ENCODE measurements at places on chromosomes 6 and 20.

GRCh38 chr6:41247288-41247865, 19.2 kb downstream of the TREML4 start:
- no peak for DNase-seq

DNA sequence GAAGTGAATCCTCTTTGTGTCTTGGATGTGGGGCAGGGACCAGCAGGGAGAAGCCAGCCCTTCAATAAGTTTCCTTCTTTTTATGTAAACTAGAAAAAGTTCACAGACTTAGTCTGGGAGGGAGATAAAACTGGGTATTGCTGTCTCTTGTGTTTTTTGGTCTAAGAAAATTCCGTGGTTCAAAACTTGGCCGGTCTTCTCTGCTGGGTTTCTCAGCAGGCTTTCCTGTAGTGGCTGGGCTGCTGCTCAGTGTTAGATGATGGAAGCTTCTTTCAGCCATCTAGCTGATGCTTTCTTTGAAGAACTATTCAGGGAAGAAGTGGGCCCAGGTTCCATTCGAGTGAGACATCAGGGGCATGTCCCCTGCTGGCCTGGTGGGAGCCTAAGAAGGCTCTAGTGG, 70.7 kb upstream of the SCP2D1 start:
- DNase-seq, result peak; percentile 76

GRCh38 chr20:47272893-47273590, 83.5 kb downstream of the ZMYND8 start:
- peak; percentile 72 for DNase-seq

GRCh38 chr20:58923117-58923712, 57.8 kb upstream of the NELFCD start:
- DNase-seq, result no peak

GRCh38 chr6:108592371-108593337, 31.9 kb downstream of the FOXO3 start:
- peak; percentile 87 for DNase-seq

GRCh38 chr20:47682028-47682783, 103.1 kb downstream of the SULF2 start:
- DNase-seq, result no peak

DNA sequence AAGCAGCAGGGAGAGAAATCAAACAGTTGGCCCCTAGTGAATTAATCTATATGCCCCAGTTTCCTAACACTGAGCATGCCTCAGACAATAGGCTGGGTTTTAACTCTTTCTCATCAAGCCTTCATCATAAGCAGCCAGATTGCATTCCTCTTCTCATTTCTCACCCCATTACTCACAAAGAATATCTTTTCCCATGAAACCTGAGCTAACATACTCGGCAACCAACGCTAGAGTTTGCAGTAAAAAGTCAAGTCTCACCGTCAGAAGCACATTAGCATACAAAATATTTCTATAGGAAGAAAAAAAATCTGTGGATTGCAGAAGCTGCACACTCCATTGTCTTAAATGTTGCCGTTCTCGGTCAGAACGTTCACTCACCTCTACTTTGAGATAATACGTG, 429.9 kb upstream of the ARID1B start:
- DNase-seq, result peak; percentile 3

DNA sequence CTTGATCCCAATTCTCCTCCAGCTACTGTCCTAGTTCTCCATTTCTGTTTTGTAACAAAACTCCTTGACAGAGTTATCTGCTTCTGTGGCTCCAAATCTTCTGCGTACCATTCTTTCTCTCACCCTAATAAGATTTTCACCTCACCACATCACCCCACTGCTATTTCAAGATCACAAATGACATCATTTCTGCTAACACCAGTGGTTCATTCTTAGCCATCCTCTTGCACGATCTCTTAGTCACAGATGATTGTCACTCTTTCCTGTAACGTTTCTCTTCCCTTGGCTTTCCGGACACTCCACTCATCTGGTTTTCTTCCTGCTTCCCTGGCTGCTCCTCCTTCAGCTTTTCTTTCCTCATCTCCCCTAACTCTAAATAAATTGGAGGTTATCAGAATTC, 56.8 kb upstream of the FABP7 start:
- peak; percentile 42 for DNase-seq

GRCh38 chr6:10578723-10579122, 57.6 kb downstream of the GCNT2 start:
- DNase-seq, result no peak

DNA sequence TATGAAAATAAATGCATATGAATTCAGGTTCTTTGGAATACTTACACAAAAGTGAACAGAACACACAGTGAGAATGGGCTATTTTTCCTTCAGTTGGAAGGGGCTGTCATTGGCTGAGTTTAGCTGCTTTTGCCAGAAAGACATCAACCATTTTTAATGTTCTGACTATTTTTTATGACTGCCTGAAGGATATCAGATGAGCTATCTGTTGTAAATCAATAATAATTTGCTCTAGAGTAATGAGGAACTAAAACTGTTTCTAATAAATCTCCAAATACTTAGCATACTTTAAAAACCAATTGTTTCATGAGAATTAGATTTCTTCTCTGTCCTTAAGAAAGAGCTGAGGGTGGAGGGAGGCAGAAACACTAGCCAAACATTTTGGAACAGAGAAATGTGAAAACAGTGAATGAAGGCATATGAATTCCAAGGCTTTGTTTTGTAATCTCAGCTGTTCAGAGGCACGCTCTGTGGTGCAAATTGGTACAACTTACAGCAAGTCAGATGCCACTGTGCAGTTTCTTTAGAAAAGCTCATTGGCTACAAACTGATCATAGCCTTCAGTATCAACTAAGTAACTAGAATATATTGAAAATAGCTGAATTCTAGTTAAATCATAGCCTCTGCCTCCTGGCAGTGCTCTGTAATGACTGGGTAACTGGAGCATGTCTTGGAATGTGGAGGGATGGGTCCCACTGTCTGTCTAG, 228.9 kb upstream of the JAG1 start:
- no peak for DNase-seq

- DNase-seq, result no peak
These were observed 14.1 kb upstream of the PFDN4 start for GRCh38 chr20:54193817-54194216.

- no peak for DNase-seq
These were observed 3.5 kb downstream of the CST9 start for GRCh38 chr20:23602241-23602640.

DNA sequence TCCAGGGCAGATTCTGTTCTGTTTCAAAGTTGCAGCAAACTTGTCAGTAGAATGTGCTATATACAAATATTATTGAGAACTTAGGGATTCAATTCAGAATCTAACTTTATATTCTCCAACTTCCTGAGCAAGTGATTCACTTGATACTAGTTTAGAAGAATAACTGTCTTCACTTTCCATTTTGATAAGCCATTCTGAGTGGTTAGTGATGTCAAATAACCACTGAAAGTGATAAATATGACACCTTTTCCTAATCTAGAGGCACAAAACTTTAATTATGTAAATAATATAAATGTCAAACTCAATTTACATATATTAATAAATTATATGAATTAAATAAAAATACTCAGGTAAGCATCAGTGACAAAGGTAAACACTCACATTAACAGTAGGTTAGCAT, 20.5 kb upstream of the SIM1 start:
- no peak for DNase-seq

DNA sequence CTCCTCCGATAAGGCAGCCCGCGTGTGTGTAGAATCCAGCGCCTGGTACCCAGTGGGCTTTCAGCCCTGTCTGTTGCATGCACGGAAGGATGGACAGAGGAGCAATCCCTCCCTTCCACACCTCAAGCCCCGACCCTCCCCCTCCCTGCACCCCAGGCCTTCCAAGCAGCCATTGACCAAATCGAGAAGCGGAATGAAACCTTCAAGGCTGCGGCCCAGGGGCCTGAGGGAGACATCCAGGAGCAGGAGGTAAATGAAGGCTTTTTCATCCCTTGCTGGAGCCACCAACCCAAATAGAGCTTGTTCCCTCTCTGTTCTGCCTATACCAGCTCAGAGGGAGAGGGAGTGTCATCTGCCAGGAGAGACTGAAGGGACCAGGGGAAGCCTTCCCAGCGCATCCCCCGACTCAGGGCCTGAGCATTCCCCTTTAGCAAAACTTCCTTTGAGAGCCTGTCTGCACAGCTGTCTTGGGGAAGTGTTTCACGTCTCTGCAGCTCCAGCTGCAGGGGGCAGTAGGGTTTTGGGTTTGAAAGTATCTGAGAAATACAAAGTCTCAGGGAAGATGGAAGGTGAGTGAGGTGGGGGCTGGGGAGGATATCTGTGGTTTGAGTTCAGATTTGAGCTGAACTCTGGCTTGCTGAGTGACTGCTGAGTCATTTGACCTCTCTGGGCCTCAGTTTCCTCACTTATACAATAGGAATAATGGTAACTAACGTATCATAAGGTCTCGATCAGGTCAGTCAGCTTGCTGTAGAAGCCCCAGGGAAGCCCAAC, 16.1 kb downstream of the FGD2 start:
- DNase-seq, result peak; percentile 63

DNA sequence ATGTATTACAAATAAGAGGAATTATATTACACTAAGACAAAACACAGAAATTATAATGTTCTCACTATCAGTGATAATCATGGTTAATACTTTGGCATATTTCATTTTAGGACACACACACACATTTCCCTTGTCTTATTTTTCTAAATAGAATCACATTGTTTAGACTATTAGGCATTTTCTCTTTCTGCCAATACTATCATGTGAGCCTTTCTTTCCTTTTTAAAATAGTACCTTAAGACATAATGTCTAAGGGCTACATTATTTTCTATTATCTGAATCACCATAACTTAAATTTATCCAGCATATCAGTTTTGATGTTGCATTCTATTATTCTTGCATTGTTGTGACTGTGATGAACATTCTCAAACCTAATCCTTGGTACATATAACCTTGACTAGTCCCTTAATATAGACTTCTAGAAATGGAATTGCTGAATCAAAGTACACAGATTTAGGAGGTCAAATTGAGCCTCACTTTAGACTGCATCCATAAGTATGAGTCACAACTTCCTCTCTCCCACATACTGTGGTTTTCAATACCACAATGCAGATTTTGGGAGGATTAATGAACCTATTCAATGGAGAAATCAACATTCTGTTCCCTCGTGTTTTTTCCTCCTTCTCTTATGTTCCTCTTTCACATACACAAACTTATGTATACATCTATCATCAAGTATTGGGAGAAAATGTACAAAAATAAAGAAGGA, 212.6 kb downstream of the MOXD1 start:
- peak; percentile 85 for DNase-seq

- DNase-seq, result no peak
These were observed 160.5 kb upstream of the GRIK2 start for GRCh38 chr6:101232961-101233360.

DNA sequence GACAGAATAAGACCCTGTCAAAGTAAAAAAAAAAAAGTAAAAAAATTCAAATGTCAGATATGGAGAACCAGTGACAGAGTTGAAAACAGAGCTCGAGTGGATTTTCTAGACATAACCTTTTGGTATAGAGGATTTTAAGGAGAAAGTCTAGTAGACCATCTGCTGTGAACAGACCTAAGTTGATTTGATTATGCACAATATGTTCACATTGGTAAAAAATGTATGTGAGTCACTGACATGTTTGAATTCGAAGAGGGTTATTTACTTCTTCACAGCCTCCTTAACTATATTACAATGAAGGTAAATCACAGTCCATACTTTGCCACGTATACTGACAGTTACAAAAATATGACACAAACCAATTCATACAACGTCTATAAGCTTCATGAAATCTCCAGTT, 7.4 kb downstream of the TINAG start:
- no peak for DNase-seq

DNA sequence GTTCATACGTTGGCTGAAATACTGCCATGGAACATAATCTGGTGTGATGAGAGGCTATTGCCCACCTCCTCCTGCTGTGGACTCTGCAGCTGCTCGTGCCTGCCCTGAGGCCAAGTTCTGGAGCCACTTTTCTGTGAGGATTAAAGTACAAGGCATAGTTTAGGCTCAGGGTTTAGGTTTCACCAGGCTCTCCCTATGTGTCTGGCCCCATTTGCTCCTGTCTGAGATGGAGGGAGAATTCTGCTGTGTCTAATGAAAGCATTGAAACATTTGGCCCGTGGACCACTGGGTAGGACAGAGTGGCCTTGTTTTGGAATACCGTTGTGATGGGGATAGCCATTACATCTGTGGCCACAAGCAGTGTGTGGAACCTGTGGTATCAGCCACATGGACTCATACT, 5.9 kb downstream of the WRNIP1 start:
- no peak for DNase-seq

- DNase-seq, result no peak
These were observed 31.3 kb downstream of the PPP1R3G start for GRCh38 chr6:5116243-5116991.

DNA sequence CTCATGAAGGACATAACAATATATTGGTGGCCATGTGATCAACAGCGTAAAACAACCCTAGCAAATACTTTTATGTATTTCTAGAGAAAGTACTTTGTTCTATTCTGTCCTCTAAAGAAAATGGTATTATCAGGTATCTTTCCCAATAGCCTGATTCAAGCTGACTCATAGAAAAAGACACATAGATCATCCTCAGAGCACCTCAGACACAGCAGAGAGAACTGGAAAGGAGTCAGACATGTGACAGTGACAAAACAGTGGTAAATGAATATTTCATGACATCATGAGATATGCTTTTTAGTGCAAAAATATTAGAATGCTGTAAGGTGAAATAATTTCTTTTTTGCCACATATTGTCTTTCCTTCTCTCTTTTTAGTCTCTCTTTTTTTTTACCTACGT, 1355.0 kb upstream of the MAP3K7 start:
- no peak for DNase-seq

GRCh38 chr6:133992992-133993680, 40.1 kb downstream of the TBPL1 start:
- no peak for DNase-seq

DNA sequence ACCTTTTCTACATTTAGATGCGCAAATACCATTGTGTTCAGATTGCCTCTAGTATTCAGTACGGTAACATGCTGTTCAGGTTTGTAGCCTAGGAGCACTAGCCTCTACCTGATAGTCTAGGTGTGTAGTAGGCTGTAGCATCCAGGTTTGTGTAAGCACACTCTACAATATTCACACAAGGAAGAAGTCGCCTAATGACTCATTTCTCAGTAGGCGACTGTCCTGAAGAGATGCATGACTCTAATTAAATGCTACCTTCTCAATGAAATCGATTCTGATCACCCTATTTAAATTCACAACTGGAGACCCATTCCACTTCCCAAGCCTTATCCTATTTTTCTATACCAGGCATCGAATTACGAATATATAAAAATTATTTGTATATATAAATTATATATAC, 1.3 kb downstream of the MCUR1 start:
- DNase-seq, result no peak

DNA sequence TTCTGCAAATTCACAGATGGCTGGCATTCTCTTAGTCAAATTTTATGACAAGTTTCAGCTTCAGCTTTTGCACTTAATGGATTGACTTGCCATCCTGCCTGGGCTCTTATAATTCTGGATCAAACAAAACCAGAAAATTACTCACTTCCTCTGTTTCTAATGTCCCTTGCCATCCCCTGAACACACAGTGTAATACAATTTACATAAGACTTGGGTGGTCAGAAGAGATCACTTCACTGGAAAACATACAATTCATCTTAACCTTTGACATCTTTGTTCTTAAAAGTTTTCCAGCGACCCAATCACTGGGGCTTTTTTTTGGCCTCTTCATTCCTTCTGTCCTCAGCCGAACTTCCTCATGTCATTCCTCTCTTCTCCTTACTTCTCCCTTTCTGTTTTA, 199.0 kb downstream of the ARHGAP18 start:
- peak; percentile 59 for DNase-seq

All from astrocyte of the spinal cord (primary cell).